Stimulated activated CD8-positive, alpha-beta memory T cell treated with anti-CD3 and anti-CD28 coated beads, Interleukin-15, amount 100 ng/mL, for 24 hours (primary cell): ENCODE measurements at places on chromosomes 5 and 9.

DNA sequence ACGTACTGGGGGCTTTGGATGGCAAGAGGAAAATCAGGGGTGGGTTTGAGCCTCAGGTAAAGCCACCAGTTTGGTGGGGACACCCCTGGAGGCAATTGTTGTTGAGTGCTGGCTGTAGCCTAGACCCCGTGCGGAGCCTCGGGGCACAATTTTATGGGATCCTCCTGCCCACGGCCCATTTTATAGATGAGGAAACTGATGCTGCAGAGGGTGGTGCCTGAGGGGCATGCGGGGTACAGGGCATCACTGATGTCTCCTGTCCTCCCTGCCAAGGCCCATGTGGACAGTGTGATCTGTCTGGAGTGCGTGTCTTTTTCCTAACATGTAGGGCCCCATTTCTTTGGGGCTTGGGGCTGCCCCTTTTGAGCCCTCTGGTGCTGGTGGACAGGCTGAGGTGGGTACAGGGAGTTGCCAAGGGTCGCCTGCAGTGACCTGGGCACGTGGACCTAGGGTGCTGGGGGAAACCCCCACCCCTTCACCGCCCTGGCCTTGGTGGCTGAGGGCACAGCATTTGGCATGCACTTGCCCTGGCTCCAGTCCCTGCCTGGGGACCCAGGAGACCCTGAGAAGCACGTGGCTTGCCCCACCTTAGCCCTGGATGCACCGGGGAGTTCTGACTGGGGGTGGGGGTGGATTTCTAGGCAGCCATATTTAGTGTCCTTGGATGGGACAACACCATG is 22.1 kb downstream of the WNK2 start:
- no peak for DNase-seq

- no peak for DNase-seq
Measured at GRCh38 chr5:11322133-11322532, 561.1 kb upstream of the DAP start.

- DNase-seq = no peak
Measured at GRCh38 chr9:103277240-103277639, 282.1 kb downstream of the CYLC2 start.

- DNase-seq = no peak
Measured at GRCh38 chr5:69084195-69084594, 9.6 kb upstream of the SLC30A5 start.

DNA sequence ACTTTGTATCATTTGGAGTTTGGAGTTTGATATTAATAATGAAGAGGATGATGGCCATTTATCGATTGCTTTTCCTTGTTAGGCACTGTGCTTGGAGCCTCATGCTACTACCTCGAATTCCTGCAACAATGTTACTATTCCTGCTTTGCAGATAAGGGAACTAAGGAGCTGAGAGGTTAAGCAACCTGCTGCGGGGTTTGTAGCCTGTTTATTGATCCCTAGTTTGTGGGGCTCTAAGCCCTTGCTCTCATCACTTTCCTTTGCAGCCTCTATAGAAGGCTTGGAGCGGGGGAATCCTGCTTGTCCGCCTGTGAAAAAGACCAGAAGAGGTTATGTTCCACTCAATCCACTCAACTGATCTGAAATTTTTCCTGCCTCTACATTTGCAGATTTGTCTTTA is 15.8 kb downstream of the ARHGEF28 start:
- no peak for DNase-seq

- DNase-seq = no peak
Measured at GRCh38 chr5:36763454-36763853, 113.1 kb upstream of the NIPBL start.
